Iris pigment epithelial cell (primary cell): ENCODE measurements at places on chromosomes 6 and 20.
A peak's percentile ranks its signal among the peaks of the same experiment; 100 is the strongest.

DNA sequence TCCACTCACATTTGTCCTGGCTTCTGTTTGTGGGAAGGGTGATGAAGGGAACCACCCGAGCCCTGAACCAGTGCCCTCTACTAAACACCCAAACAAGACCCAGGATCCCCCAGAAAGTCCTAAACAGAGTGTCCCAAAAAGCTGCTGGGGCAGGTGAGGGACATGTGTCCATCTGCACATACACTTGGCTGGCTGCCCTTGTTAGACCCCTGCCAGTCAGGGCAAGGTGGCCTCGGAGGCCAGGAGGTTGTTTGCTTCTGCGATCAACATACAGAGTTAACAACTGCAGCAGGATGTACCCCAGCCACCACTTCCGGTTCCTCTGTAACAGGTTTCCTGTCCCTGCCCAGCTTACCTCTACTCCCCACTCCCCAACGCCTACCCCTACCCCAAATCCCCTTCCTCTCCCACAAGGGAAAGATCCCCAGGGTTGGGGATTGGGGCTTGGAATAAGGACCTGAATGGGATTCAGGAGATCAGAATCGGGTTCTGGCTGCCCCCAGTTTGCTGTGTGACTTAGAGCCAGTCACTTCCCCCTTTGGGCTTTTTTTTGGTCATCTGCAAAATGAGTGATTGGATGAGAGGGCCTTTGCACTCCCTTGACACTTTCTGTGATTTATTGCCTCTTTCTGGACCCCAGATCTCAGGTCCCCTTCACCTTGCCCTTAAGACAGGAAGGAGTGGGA, 13.9 kb downstream of the DEF6 start:
- DNase-seq: no peak

- peak; percentile 16 for DNase-seq
Observed at GRCh38 chr20:22744341-22745193, 160.2 kb upstream of the FOXA2 start.

DNA sequence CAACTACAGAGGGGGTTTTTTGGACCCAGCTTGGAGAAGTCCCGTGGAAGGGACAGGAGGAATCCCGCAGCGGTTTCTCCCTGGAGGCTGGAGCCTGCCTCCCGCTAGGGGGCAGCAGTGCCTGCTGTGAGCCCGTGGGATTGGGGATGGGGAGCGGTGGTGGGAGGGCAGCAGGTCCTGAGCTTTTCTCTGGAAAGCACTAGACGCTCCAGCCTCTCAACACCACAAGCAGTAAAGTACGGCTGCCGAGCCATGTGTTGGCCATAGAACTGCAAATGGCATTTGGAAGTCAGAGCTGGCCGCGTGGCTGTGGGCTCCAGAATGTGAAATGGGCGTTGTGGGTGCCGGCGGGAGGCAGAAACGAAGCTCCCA, 47.8 kb downstream of the GMPR start:
- peak; percentile 28 for DNase-seq

DNA sequence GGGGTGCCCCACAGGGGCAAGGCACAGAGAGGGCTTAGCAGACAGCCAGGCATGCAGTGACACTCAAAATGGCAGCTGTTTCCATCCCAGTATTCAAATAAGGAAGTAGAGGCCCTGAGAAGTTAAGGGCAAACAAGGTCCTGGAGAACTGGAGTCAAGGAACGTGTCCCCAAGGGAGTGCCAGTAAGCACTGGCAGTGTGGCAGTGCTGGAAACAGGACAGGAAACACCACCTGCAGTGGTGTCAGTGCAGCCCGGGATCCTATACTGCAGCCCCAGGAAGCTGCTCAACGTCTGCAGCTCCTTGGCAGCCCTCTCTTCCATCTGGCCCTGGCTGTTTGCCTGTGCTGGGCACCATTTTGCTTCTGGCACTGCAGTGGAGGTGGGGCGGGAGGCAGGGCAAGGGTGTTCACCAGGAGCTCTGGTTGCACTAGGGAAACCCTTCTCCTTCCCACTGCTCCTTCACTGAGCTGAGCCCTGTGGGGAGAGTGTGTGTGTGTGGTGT, 56.3 kb downstream of the EDN3 start:
- no peak for DNase-seq

DNA sequence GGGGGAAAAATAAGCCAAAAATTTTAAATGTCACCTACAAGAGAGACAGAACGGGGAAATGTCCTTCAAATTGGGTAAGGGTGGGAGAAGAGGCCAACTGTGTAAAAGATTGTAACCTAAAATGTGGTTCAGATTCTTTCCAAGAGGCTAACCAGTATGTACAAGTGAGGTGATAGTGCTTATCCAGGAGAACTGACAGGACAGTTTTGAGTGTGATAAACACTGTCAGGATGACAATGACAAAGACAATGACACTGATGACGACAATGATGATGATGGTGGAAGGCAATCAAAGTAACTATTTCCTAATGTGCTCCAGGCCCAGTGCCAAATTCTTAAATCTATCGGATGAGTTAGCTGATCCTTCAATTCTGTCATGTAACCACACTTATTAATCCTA, 57.3 kb downstream of the TASP1 start:
- DNase-seq: no peak

- DNase-seq: no peak
Observed at GRCh38 chr20:21437248-21437647, 39.9 kb upstream of the NKX2-4 start.

DNA sequence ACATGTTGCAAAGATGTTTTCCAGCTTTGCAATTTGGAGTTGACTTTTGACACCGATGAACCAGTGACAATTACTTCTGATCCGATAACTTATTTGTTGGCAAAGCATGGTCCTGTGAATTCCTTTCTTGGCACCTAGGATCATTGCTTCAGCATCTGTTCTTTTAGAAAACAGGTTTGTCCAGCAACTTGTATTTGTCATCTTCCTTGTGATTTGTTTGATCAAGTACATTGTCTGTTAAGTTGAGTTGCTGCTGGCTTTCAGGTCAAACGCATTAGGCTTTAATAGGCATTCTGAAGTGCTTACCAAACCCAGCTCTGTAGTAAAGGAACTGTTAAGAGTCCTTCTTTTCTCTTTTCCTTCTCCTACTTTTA, 192.4 kb upstream of the ZNF217 start:
- no peak for DNase-seq

- peak; percentile 41 for DNase-seq
Observed at GRCh38 chr20:38633577-38634093, 32.0 kb downstream of the ARHGAP40 start.

GRCh38 chr6:53244399-53244931, 95.8 kb upstream of the GCM1 start:
- DNase-seq: no peak

- no peak for DNase-seq
Observed at GRCh38 chr20:19018881-19019280, 193.6 kb upstream of the SLC24A3 start.

GRCh38 chr6:13462458-13463327, 24.7 kb downstream of the GFOD1 start:
- DNase-seq: no peak

DNA sequence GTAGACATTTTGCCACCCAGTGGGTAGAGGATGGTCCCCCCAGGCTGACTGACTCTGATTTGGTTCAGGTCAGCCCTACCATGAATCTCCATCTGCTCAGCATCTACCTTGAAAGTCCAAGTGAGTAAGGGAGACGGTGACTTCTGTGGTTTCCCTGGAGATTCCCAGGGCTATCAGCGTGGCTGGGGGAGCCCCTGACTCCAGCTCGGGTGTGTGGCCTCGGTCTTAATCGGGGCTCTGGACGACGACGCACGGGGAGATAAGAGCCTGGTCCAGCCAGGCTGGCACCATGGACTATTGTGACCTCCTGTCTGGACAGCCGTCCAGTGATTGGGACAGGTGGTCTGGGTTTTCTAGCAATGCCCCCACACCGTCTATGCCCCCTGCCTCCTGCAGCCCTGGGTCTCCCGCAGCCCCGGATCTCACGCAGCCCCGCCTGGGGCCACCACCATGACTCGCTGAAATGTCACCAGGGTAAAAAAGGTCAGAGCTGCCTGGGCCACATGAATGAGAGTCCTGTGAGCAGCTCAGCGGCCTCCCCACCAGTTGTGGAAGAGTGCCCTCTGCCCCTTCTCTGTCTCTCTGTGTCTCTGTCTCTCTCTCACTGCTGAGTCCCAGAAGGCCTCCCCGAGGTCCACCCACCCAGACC, 47.1 kb upstream of the GATA5 start:
- DNase-seq: no peak

DNA sequence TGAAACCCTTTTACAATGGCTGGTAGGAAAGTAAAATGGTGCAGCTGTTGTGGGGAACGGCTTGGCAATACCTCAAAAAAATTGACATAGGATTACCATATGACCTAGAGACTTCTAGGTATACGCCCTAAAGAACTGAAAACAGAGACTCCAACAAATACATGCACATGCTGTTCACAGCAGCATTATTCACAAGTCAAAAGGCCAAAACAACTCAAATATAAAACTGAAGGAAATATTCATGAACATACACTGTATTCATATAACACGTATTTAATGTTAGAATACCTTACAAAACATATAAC, 74.6 kb downstream of the FOXA2 start:
- no peak for DNase-seq

- DNase-seq: no peak
Observed at GRCh38 chr6:20312606-20313005, 89.1 kb upstream of the E2F3 start.
